ENCODE measurements at places on chromosomes 2 and 18.

GRCh38 chr2:149180226-149180875, 141.9 kb downstream of the LYPD6B start:
- no peak for DNase-seq

GRCh38 chr2:63735263-63735662, 106.4 kb upstream of the UGP2 start:
- no peak for DNase-seq

GRCh38 chr18:62200121-62200914, 13.3 kb downstream of the RELCH start:
- DNase-seq: no peak

DNA sequence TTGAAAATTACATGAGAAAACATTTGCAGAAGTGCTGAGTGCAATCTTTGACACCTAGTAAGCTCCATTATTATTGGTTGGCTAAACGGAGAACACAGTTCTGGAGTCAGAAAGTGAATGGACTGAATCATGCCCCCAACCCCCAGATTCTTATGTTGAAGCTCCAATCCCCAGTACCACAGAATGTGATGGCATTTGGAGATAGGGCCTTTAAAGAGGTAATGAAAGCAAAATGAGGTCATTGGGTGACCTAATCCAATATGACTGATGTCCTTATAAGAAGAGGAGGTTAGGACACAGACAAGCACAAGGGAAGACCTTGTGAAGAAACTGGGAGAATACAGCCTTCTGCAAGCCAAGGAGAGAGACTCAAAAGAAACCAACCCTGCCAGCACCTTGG, 200.9 kb upstream of the EPAS1 start:
- no peak for DNase-seq

DNA sequence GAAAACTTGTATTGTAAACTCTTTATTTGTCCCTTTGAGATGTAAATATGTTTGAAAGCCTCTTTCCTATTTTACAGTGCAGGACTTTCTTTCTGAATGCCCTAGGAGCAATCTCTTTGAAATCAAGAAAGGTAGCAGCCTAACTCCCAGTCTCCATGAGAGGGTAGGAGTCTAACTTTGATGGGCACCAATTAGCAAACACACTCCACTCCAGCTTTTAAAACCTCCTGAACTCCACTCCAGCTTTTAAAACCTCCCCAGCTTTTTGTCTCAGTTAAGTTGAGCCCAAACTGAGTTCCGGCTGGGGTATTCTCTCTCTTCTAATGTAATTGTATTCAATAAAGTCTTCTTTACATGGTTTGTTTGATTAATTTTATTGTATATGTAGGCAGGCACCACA, 493.7 kb upstream of the CDH7 start:
- DNase-seq: no peak

GRCh38 chr2:219308142-219309101, 779 bp downstream of the PTPRN start:
- DNase-seq: peak; percentile 17

DNA sequence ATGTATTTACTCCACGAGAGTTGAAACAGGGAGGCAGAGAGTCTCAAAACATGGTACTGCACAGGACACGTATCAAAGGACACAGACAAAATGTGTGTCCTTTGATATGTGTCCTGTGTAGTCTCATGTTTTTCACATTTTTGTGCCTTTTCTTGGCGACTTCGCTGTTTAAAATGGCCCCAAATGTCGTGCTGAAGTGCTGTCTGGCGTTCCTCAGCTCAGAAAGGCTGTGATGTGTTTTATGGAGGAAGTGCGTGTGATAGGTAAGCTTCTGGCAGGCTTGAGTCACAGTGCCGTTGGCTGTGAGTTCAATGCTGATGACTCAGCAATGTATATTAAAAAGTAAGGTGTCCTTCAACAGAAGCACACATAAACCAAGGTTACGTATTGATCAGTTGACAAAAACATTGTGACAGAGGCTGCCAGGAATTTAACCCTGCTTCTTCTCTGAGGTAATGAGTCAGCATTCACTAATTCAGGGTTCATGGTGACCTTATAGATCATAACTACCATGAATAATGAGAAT, 78.2 kb downstream of the DYSF start:
- no peak for DNase-seq

GRCh38 chr18:24791751-24792545, 331.5 kb downstream of the HRH4 start:
- no peak for DNase-seq

GRCh38 chr18:6254456-6254855, 160.3 kb downstream of the L3MBTL4 start:
- DNase-seq: no peak

DNA sequence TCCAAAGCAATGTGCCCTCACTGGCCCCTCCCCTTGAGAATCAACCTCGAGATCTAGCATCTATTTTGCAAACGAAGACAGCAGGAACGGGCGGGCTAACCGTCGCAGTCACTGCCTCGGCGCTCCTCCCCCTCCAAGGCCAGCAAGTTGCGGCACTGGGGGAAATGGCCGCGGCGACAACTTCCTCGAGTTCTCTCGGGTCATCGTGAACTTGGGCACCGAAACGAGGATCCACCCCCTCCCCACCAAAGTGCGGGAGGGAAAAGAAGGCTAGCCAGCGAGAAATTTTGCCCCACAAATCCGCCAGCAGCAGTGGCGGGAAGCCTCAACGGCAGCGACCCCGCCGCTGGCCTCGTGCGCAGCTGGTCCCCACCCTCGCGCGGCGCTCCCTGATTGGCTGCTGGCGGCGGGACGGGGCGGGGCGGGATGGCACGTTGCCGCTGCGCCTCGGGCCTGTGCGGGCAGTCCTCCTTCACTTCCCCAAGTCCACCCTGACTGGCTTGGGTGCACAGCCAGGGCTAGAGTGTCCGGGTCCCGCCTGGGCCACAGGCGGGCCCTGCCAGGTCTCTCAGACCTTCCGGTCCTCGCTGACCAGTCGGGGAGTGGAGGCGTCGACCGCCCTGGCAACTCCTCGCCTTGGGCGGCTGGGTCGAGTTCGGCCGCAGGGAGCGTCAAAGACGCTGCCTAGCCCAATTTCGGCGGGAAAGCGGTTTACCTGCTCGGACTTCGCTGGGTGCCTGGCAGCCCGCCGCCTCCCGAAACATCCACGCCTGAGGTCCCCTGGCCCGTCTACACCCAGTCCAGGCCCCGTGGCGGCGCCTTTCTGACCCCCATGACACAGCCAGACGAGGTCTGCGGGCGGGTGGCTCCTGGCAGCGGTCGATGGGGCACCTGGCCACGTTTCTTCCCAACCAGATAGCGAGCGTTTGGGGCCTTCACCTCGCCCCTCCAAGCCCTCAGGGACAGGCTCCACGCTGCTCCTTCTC, at the start of gene BOLL:
TSS of gene BOLL (minus strand) at position 364 of the 986 bp plus-strand sequence. CDS start 3,469 bp downstream, outside the sequence.
- DNase-seq: no peak

Data from T-helper 22 cell (primary cell).